OCI-LY7 (cell line): ENCODE measurements at places on chromosomes 5 and 9. TPM values are rescaled to one million over a fixed set of nuclear protein-coding genes. Genes with fewer than 3 reads are reported as not detected.

Gene CNTNAP3B
- total RNA-seq, result not detected in 2 replicates

Gene PNPLA7
- 8.5 and 10.2 TPM in 2 replicates for total RNA-seq

Gene GRAMD2B
- total RNA-seq, result not detected in 2 replicates

Gene IFNA13
- total RNA-seq, result not detected in 2 replicates

Gene TMEM171
- not detected in 2 replicates for total RNA-seq

Gene ARID3C
- 0.38 and 0.44 TPM in 2 replicates for total RNA-seq

Gene AFAP1L1
- not detected in 2 replicates for total RNA-seq

Gene COL15A1
- not detected in 2 replicates for total RNA-seq

Gene PKD2L2
- total RNA-seq, result not detected in 2 replicates

Gene CLIC3
- not detected in 2 replicates for total RNA-seq

Gene OXCT1
- total RNA-seq, result 41.3 and 43.4 TPM in 2 replicates

Gene IRX4
- total RNA-seq, result not detected in 2 replicates

Gene TCF7
- total RNA-seq, result 0.97 and 1.9 TPM in 2 replicates

Gene NR2F1-AS1
- not detected in 2 replicates for total RNA-seq

Gene POLR3G
- total RNA-seq, result 12.9 and 14.2 TPM in 2 replicates

Gene PRR7
- 12.5 and 12.8 TPM in 2 replicates for total RNA-seq

Gene SKP2
- total RNA-seq, result 74.0 and 81.1 TPM in 2 replicates

Gene GFI1B
- 3.3 and 4.9 TPM in 2 replicates for total RNA-seq

Gene RPS23
- 2,928 and 2,952 TPM in 2 replicates for total RNA-seq

Gene TTC23L
- total RNA-seq, result 0.63 and 1.4 TPM in 2 replicates

Gene KLHL9
- total RNA-seq, result 18.5 and 21.1 TPM in 2 replicates

Gene SPATA31D4
- total RNA-seq, result not detected in 2 replicates

Gene REEP2
- total RNA-seq, result 5.1 and 6.5 TPM in 2 replicates

Gene SPATA31A3
- not detected in 2 replicates for total RNA-seq

Gene PCDHGA9
- total RNA-seq, result 5.2 and 5.7 TPM in 2 replicates

Gene PCDHB13
- total RNA-seq, result not detected in 2 replicates

Gene WDR31
- 1.2 and 1.4 TPM in 2 replicates for total RNA-seq

Gene SPINK1
- total RNA-seq, result not detected in 2 replicates

Gene MCIDAS
- 0.21 TPM in 1 of 2 replicates, not detected in the other for total RNA-seq

Gene ORM2
- not detected in 2 replicates for total RNA-seq

Gene N4BP3
- total RNA-seq, result 22.3 and 26.1 TPM in 2 replicates

Gene F2R
- 0.08 and 0.09 TPM in 2 replicates for total RNA-seq

Gene HTR4
- total RNA-seq, result not detected in 2 replicates

Gene GALNT12
- 9.7 and 11.5 TPM in 2 replicates for total RNA-seq
